ENCODE measurements at places on chromosomes 7 and 10.
A peak's percentile ranks its signal among the peaks of the same experiment; 100 is the strongest.

- DNase-seq: no peak
Observed at GRCh38 chr10:75408911-75409885, 7.6 kb upstream of the ZNF503 start.

GRCh38 chr7:108358553-108358952 is 97.7 kb downstream of the NRCAM start:
- DNase-seq: peak; percentile 84

- no peak for DNase-seq
Observed at GRCh38 chr7:12056381-12056780, 154.7 kb upstream of the TMEM106B start.

DNA sequence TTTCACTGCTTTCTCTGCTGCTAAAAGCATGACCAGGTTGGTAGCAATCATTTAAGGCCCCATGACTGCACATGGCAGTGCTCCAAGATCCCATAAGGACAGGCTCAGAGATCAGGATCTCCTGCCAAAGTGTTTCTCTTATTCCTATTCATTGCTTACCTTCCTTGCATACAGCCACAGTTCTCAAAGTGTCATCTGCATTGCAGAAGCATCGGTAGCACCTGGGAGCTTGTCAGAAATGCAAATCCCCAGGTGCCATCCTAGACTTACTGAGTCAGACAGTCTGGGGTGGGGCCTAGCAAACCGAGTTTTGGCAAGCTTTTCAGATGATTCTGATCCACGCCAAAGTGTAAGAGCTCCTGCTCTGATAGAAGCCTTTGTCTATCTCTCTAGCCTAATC is 489.0 kb upstream of the AUTS2 start:
- no peak for DNase-seq

- DNase-seq: no peak
Observed at GRCh38 chr7:126972571-126972970, 280.2 kb downstream of the GRM8 start.

DNA sequence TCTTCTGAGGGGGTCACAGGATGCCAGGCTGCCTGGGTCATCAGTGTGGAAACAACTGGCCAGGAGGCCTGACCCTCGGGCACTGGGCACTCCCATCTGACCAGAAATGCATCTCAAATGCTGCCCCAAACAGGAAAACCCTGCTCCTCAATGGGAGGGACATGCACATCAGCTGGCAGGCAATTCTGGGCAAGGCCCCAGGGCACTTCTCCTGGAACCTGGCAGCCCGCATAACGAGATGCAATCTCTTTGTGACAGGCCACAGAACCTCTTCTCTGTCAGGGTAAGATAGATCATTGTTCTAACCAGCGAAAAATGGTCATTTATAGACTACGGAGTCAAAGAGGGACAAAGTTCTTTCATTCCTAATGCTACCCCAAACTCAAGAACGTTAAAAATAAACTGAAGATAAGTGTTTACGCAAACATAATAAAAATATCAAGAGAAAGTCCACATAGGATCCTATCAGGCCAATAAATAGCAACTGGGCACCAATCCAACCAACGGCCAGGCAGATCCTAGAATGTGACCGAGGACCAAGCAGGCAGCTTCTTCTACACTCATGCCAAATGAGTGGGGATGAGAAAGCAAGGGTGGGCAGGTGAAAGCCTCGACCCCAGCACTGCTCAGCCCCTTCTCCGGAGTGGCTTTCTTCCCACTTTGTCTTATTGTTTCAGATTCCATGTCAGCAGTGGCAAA is 212.3 kb downstream of the TCERG1L start:
- no peak for DNase-seq

DNA sequence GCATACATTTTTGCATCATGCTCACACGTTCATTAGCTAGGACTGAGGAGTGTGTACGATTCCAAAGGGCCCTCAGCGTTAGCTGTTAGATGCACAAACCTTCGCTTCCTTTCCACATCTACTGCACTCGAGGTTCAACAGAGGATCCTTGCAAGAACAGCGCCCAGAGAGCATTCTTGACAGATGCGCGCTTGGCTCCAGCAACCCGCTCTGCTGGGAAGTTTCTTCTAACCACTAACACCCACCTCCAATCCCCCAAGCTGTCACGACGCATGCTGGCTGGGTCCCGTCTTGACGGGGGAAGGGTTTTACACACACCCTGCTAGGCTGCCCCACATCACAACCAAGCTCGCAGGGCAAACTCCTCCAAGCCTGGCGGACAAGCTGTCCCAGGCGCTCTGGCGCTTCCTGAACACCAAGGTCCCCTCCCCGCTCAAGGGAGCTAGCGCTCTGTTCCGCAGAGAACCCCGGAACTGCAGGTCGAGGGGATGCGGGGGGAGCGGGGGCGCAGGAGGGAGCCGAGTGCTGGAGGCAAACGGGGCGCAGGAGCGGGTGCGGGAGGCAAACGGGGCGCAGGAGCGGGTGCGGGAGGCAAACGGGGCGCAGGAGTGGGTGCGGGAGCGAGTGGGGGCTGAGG is 653 bp upstream of the ADRB1 start:
- no peak for DNase-seq

DNA sequence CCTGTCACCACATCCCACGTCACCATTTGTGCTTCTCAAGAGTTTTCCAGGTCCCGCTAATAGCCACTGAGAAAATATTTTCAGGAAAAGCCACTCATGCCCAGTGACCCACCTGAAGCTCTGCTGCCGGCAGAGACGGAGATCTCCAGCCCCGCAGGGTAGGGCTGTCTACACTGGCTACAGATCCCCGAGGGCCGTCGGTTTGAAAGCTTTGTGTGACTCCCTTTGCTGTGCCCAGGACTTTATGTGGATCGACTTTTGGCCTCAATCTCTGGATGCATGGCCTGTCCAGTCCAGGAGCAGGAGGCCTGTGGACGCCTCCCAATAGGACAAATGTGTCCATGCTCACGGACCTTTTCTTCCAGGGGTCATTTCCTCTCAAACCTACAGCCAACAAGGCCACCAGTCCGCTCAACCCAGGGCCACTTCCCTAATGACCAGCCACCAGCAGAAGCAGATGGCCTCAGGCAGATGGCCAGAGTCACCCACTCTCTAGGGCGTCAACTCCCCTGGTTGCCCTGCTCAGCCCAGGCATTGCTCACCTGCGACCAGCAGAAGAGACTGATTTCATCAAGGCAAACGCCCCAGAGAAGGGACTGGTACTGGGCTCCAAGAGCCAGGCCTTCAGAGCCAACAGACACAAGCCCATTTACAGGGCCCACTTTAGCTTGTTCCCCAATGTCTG is 76.4 kb downstream of the OAT start:
- DNase-seq: no peak

DNA sequence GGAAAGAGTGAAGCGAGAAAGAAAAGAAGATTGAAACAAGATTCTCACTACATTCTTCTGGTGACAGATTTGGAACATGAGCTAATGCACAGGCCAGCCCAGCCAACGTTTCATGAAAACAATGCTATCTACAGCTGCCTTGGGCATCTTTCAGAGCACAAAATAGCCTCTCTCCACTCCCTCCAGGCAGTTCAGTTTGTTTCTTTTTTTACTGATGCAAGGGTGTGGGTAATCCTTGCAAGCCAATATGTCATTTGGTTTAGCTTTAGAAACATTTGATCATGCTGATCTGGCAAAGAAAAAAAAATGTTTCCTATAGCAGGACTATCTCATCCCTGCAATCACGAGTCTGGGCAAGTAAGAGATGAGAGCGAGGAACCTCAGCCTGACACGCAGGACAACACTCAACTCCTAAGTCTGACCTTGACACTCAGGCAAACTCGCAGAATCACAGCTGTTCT is 35.9 kb downstream of the SVIL start:
- DNase-seq: no peak

- no peak for DNase-seq
Observed at GRCh38 chr7:142030848-142031247, 35.2 kb downstream of the MGAM start.

DNA sequence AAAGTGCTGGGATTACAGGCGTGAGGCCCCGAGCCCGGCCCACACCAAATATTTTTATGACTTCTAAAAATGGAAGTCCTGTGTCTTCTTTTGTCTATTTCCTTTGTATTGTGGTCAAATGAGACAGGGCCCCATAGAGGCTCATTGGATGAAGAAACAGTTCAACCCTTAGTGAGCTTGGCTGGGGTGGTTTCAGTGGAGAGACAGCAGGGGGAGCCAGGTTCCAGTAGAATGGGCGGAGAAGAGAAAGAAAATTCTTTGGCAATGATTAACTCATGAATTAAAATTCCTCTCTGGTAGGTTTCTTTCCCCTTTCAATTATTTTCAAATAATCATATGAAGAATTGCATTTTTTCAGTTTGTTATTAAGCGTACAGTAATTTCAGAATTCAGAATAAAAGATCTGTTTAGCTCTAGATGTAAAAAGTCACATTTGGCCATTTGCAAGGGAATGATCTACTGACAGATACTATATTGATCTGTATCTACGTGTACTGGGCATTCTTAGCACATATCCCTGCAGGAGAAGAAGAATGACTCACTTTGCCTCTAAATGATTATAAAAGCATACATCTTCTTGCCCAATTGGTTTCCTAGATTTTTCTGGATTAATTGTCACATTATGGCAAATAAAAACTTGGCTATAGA is 43.2 kb downstream of the PNLIPRP3 start:
- no peak for DNase-seq

DNA sequence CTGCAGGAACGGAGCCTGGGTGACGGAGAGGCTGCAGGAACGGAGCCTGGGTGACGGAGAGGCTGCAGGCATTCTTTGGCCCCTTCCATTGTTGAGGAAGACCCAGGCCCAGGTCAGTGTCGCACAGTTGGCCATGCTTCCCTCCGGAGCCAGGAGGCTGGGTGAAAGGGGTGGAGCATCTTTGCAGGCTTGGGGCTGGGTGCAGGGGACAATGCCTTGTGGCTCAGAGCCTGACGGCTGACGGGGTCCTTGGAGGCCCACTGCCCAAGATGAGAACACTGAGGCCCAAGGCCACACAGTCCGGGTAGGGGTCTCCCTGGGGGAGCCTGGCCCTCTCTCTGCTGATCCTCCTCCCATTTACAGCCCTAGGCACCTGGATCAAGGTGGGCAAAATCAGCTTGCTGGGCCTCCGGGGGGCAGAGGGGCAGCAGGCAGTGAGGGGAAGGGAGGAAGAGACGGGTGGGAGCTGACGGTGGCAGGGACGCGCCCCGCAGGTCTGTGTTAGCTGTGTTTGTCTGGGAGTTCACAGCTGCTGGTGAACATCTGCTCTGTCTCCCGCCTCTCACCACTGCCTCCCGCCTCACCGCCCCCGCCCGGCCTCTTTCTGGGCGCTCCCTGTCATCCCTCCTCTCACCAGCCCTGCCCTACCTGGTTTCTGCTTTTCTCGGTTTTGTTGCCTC is 30.6 kb upstream of the PCBD1 start:
- no peak for DNase-seq

- no peak for DNase-seq
Observed at GRCh38 chr10:96255549-96256333, 15.6 kb downstream of the BLNK start.

DNA sequence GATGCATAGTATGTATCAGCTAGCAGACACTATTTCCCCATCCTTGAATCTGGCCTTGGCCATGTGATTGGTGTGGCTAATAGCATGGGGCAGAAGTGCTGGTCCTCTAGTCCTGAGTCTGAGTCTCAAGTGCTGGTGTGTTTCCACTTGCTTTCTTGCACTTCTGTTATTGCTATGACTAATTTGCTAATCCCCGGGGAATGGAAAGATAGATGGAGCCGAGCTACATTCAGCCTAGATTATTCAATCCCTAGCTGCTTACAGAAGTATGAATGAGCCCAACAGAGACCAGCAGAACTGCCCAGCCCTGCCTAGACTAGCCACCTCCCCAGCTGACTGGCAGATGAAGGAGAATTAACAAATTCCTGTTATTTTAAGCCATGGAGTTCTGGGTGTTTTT is 53.2 kb upstream of the SYPL1 start:
- DNase-seq: peak; percentile 14

- DNase-seq: peak; percentile 37
Observed at GRCh38 chr10:19658131-19658530, 158.1 kb upstream of the PLXDC2 start.

GRCh38 chr10:122085423-122085911 is 96.5 kb downstream of the TACC2 start:
- DNase-seq: no peak

DNA sequence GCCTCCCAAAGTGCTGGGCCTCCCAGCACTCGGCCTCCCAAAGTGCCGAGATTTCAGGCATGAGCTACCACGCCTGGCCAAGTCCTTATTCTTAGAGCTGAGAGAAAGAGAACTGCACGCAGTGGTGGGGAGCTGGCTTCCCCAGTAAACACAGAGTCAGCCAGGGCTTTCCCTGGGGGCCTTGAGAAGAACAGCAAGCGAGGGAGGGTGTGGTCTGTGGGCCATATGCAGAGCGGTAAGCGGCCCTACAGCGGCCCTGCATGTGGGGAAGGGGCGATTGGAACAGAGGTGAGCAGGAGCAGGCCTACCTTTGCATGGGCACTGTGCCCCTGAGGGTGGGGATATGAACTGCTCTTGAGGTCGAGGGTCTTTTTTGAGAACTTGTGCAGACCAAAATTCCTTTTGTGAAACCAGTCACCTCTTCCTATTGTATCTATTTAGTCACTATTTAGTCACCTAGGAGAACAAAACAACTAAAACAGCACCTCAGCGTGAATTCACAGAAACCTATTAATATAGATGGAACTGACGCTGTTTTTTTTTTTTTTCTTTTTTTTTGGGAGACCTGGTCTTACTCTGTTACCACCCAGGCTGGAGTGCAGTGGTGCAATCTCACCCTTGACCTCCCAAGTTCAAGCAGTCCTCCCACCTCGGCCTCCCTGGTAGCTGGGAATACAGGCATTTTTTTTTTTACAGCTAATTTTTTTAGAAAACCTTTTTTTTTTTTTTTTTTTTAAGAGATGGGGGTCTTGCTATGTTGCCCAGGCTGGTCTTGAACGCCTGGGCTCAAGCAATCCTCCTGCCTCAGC is 36.9 kb upstream of the SH2D4B start:
- no peak for DNase-seq

- no peak for DNase-seq
Observed at GRCh38 chr10:71649631-71650030, 69.9 kb downstream of the C10orf105 start.
